ENCODE measurements at places on chromosomes 6 and 20.

DNA sequence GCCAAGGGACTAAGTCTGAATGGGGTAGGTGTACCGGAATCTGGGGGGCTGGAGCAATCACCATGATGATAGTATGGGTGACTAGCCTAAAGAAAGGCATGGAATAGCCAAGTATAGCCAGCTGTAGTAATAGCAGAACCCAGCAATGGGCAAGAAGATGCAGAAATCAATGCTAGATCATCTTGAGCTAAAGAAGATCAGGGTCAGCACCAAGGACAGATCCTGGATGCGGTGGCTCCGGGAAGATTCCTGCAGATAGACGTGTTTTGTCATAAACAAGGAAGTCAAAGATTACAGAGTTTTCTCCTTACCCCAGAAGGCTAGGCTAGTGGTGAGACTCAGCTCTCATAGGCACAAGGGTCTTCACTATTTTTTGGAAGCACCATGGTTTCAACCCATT is 561.6 kb upstream of the CHD6 start:
- DNase-seq = no peak

DNA sequence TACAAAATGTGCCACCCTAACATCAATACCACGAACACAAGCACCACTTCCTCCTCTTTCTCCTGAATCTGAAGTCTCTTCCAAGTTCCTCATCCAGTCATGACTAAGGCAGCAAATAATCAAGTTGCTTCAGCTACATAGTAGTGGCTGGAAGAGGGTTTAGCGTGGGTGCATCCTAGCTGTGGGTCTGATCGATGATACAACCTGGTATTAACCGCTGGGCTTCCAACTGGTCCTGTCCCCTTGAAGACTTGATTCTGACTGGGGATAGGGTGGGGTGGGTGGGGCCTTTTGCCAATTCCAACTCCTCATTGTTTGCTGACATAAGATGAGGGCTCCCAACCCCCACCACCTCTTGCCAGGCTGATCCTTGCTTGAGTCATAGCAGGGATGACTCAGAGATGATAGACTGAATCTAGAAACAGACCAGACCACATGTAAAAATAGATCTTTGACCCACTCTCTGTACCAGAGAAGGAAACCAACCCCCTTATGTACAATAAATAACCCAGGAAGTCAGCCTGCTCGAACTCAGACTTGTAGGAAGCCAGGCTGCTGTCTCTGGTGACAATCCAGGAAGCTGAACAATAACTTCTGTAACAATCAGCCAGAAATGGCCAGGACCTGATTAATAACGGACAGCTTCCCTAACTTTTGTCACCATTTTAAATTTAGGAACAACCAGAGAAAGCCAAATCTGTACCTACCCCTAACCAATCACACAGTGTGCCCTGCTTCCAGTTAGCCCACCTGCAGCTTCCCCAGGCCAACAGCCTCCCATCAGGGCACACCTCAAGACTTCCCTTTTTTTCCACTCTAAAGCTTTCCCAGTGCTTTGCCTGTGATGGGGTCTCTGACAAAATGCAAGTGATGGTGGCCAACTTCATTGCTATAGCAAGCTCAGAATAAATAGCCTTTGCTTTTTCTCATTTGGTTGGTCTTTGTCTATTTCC is 68.9 kb upstream of the FAM184A start:
- peak; percentile 60 for DNase-seq

- DNase-seq = no peak
Measured at GRCh38 chr6:140069576-140069975, 695.1 kb upstream of the CITED2 start.

DNA sequence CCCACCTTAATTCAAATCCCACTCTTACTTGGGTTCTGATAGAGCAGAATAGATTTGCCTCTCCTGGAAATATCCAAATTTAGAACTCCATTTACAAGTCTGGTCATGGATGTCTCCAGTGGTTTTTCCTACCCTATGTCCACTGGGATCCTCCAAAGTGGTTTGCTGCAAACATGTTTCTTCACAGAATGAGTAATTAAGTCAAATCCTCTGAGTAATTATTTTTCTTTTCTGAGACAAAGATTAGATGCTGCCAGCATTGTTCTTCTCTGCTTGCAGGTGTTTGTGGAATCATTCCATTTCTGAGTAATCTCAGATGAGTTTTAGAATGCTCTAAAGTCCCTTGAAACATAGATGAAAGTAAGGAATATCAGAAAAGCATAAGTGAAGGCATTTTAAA is 21.9 kb downstream of the DTD1 start:
- no peak for DNase-seq

DNA sequence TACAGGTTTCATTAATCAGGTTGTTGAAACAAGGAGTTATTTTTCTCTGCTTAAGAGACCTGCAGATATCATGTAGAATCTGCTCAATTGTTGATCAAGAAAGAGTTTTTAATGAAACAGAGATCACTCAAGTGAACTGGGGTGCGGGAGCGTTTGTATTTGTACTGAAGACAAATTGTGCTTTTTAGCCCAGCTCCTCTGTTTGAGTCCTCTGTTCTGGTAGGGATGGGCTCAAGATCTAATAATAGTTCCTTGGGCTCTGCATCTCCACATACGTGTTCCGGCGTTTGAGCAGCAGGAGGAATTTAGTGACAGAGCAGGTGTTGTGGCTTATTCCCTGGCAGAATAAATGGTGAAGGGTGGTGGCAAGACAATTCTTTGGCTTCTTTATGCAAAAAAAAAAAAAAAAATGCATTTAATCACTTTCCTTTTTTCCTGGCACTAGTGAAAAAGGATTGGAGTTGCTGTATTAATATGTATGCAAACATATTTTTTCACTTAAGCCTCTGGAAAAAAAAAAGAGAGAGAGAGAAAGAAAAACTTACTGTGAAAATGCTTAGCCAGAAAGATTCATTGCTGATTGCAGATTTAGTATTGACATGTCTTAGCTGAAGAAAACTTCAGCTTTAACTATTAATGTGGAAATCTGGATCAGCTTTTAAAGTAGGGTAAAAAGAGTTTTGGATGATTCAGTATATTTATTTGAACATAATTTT is 4.0 kb downstream of the CITED2 start:
- DNase-seq = no peak

- DNase-seq = no peak
Measured at GRCh38 chr6:41607736-41608135, 30.5 kb upstream of the MDFI start.

- DNase-seq = no peak
Measured at GRCh38 chr6:34973547-34974248, 84.6 kb downstream of the ANKS1A start.

GRCh38 chr6:73867411-73867810 is 171.4 kb downstream of the CD109 start:
- no peak for DNase-seq

GRCh38 chr6:35094183-35094582 is 47.0 kb downstream of the TCP11 start:
- DNase-seq = no peak

DNA sequence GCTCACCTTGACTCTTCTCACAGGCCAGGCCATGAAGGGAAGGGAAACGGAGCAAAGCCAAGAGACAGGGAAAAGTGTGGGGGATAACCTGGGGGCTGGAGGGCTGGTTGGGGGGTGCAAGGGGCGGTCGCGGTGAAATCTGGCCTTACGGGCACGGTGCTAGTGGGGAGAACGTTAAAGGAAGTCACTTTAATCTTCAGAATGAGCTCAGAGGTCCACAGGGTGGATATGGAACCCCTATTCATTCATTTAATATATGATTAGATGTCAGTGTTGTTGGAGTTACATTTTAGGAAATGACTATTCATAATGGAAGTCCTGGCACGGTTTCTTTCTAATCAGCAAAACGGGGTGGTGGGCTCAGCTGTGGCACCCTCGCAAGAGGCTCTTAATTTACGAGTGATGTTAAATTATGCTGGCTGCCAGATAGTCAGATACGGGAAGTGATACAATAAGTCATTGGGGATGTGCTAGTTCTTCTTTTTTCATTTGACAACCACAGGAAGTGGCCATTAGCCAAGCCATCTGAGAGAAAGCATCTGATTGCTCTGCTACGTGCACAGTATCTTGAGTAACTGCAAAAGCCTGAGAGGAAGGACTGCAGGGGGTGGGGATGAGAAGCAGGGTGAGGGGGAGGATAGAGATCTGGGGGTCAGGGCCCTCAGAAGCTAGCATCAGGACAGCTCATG is 253.0 kb downstream of the QKI start:
- DNase-seq = peak; percentile 93

- DNase-seq = no peak
Measured at GRCh38 chr6:1820714-1821113, 211.0 kb downstream of the FOXC1 start.

- DNase-seq = no peak
Measured at GRCh38 chr20:2207770-2208097, 88.1 kb upstream of the TGM3 start.

DNA sequence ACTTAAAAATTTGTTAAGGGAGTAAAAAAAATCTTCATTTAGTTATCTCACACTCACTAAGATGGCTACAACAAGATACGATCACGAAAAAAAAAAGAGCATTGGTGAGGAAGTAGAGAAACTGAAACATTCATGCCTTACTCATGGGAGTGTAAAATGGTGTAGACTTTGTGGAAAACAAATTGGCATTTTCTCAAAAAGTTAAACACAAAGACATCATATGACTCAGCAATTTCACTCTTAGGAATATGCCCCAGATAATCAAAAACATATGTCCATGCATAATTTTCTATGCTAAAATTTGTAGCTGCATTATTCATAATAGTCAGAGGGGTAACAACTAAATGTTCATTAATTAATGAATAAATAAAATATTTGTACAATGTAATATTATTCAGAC is 120.9 kb upstream of the IRAK1BP1 start:
- DNase-seq = no peak

- no peak for DNase-seq
Measured at GRCh38 chr20:3714092-3714491, 1.7 kb upstream of the SIGLEC1 start.

- DNase-seq = no peak
Measured at GRCh38 chr6:27136978-27137814, 110.3 kb upstream of the PRSS16 start.

GRCh38 chr6:126805861-126806260 is 312.6 kb upstream of the RSPO3 start:
- DNase-seq = no peak

GRCh38 chr20:5933802-5934436 is 16.4 kb downstream of the TRMT6 start:
- DNase-seq = peak; percentile 26

- no peak for DNase-seq
Measured at GRCh38 chr6:124655866-124656265, 306.4 kb upstream of the RNF217 start.

DNA sequence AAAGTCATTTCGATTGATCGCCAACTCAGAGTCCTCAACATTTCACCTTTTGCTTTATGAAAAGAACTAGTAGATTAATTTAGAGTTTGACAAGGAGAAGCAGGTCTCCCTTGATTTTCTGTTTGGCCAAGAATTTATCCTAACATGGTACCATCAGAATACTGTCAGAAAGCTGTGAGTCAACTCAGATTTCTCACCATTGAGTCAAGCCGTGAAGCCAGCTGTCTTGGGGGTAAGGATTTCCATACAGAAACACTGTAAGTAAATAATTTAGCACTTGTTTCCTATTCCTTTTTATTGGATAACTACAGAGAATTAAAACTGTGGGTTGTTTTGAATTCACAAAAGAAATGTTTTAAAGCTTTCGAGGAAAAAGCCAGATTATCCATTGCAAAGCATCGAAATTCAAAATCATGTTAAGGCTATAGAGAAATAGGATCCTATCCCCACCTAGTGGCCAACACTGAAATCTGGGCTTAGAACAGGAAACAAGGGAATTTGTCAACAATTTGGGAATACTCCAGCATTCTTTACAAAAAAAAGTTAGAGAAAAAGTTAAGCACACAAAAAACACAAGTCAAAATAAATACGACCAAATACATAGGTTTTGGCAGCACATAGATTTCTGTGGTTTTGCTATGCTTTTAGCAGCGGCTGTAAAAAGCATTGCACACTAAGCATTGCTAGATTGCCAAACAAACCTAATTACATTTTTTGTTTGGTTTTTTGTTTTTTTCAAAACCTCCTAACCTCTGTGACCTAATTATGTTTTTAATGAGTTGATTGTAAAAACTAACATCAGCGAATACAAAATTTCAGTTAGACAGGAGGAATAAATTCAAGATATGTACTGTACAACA is 44.2 kb downstream of the COL11A2 start:
- DNase-seq = no peak

GRCh38 chr6:144621332-144621731 is 336.2 kb downstream of the UTRN start:
- no peak for DNase-seq

DNA sequence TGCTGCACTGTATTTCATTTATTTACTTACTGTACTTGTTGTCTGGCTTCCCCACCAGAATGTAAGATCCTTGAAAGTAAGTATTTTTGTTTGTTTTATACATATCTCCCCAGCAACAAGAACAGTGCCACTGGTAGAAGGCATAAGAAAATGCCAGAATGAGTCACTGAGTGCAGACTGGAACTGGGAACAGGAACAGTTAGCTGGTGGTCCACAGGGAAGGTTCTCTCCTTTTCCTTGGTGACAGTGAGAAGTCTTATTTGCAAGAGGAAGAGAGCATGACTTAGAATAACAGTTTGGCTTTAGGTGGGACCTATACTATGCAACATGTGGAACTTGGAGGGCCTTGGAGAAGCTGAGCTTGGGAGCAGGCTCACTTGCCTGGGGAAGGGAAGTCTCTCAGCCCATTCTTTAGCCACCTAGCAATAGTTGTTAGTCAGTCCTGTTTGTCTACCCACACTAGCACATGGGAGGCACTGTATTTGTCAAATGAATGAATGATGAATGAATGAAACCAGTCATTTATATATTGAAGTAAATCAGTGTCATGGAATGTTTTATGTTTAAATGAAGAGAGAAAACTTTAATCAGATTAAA is 203.5 kb downstream of the KCNQ5 start:
- peak; percentile 1 for DNase-seq

Measured in GM12878 (cell line).